Cardiac muscle cell (in vitro differentiated cells and primary cell): ENCODE measurements at places on chromosomes 2 and 18.

- no peak for DNase-seq
Observed at GRCh38 chr2:96489663-96490062, 15.5 kb downstream of the NEURL3 start.

- no peak for DNase-seq
Observed at GRCh38 chr18:22219568-22220355, 50.4 kb downstream of the GATA6 start.

- DNase-seq = no peak
Observed at GRCh38 chr2:69914950-69915945, at the start of gene MXD1. TSS of gene MXD1 (plus strand) at chr2:69915109. CDS start at chr2:69915331, 222 bp downstream.

GRCh38 chr2:242040681-242041080 lies 171.2 kb downstream of the RTP5 start:
- no peak for DNase-seq

DNA sequence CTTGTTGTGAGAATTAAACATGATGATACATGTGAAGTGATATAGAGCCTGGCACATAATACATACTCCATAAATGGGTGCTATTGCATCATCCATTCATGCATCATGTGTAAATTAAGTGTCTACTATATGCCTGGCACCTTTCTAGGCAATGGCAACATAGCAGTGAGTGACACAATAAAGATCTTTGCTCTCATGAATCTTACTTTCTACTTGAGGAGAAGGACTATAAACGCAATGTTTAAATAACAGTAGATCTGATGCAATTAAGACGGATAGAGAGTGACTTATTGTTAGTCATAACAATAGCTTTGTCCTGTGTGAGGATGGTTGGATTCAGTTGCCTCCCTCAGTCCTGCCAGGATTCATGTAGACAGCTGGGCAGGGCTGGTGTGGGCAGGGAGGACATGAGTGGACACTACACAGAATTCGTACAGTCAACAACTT lies 88.4 kb upstream of the NPAS2 start:
- peak; percentile 51 for DNase-seq

- DNase-seq = no peak
Observed at GRCh38 chr2:19806131-19806530, 95.7 kb downstream of the TTC32 start.

DNA sequence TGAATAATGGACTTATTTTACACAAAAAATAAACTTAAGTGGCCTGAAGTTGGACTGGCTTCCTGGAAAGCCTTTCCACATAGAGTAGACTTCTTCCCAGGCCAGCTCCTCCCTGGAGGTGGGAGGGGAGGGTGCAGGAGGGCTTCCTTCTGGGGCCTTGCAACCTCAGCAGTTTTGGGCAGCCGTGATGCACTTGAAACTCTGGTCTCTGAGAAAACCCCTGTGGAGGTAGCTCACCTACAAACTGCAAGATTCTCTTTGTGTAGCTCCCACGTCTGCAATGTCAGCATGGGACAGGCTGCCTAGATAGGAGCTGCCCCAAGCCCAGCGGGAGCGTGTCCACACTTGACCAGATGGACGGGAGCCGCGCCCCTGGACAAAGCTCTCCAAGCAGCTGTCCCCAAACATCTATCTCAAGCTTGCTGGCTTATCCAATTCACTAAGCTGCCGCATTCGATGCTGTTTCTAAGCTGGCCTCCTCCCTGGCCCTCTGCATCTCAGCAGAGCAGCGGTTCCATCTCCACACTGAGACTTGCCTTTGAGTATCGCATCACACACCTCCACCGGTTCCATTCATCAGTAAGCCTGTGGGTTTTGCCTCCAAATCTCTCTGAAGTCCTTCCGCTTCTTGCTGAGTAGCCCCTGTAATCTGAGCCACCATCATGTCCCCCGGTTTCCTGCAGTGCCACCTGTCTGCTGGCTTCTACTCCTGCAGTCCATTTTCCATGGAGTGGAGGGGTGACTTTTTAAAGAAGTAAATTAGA lies 1.6 kb upstream of the LPIN1 start:
- DNase-seq = peak; percentile 52

DNA sequence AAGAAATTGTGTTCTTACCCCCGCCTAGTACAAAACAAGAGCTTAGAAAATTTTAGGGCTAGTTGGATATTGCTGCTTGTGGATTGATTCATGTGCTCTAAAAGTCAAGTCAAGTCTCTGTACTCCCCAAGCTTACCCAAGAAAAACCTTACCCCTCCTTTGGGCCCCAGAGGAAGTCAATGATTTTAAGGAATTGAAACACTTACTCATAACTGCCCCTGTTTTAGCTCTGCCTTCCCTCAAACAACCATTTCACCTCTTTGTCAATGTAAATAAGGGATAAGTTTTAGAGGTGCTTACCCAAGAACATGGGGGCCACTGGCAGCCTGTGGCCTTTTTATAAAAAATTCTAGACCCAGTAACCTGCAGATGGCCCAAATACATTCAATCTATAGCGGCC lies 136.6 kb upstream of the RMP24 start:
- DNase-seq = no peak

- DNase-seq = no peak
Observed at GRCh38 chr2:238116298-238117198, 16.4 kb downstream of the ESPNL start.

DNA sequence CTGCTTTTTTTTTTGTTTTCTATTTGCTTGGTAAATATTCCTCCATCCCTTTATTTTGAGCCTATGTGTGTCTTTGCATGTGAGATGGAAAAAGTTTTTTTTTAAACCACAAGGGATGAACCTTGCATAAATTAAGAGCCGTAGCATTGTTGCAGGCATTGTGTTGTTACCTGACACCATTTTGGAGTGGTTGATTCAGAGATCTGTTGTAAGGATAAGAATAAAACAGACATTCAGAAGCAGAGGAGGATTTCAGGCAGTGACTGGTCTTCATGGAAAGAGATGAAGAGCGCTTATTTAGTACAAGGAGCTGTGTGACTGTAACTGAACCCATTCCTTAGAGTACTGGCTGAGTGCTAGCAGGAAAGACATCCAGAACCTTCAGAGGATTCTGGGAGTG lies 101.2 kb downstream of the LTBP1 start:
- no peak for DNase-seq

DNA sequence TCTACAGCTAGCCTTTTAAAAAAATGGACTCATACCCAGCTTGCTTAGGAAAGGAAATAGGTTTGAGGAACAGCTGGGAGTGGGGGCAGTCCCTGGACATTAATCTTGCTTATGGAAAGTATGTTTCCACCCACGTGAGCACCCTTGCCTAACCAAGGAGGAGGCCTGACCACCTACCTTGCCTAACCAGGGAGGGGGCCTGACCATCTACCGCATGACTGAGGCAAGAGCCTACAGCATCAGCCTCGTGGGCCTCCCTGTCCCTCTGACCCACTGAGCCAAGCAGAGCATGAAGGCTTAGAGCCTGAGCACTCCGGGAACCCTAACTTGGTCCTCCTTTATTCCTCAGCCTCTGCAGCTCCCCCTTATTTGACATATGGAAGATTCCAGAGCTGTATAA lies 20.2 kb downstream of the PRKAG3 start:
- peak; percentile 67 for DNase-seq
